ENCODE measurements at places on chromosomes 1 and 21.

- no peak for DNase-seq
Measured at GRCh38 chr1:219120624-219121544, 52.8 kb upstream of the LYPLAL1 start.

GRCh38 chr1:32741413-32742198, 39.0 kb upstream of the SYNC start:
- DNase-seq, result no peak

GRCh38 chr1:236345728-236346127, 48.4 kb upstream of the EDARADD start:
- no peak for DNase-seq

GRCh38 chr1:186785503-186785902, 43.2 kb upstream of the PLA2G4A start:
- no peak for DNase-seq

GRCh38 chr1:220370041-220370700, 97.9 kb upstream of the RAB3GAP2 start:
- DNase-seq, result no peak

- no peak for DNase-seq
Measured at GRCh38 chr1:228017356-228018124, 10.7 kb downstream of the WNT3A start.
